ENCODE measurements at places on chromosomes 5 and 9.

GRCh38 chr5:172699999-172700364 lies 58.9 kb downstream of the NEURL1B start:
- DNase-seq, result no peak

DNA sequence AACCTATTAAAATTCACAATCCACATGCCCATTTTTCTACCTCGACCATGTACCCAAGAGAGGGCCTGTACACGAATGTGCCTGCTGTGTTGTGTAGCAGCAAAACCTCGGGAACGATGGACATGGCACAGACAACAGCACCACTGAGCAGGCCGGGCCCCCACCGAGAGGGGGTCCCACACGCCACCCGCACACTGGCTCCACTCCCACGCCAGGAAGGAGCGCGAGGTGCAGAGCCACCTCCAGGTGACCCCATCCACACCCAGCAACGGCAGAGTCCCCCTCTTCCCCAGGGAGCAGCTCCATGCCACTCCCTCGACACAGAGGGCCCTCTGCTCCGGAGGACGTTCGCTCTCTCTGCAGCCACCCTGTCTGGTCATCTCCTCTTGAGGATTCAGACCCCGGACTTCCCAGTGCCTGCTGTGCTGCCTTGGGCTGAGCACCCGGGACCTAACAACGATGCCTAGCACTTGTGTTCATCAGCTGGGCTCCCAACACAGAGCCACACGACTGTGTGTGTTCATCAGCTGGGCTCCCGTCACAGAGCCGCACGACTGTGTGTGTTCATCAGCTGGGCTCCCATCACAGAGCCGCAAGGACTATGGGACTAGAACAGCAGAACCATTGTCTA lies 25.3 kb upstream of the ADAMTS2 start:
- DNase-seq, result no peak

DNA sequence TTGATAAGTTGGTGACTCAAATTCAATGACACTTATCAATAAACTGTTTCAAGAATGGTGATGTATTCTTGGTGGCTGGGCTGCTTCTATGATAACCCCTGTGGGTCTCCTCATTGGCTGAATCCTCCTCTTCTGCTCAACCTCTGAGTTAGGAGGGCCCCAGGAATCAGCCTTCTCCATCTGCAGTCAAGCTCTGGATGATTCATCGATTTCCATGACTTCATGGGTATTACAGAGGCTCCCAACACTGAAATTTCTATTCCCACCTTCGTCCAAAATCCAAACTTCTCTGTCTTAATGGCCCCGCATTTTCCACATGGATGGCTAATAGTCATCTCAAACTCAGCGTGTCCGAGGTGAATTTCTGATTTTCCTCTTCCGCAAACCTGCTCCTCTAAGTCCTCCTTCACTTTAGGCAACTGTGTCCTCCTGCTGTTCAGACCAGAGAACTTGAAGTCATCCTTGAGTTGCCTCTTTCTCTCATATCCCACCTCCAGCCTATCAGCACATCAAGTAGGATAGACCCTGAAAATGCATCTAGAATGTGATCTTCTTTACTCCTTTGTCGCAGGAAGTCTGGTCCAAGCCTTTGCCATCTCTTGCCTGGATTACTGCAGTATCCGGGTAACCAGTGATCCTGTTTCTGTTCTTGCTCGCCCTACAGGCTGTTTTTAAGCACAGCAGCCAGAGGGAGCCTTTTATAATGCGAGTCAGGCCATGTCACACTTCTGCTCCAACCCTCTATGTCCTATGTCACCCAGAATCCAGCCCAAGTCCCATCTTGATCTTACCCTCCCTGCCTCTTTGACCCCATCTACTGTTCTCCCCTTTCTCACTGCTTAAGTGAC lies 41.4 kb upstream of the IL7R start:
- DNase-seq, result peak; percentile 51

- DNase-seq, result no peak
Measured at GRCh38 chr9:133864011-133864410, 125.9 kb upstream of the SARDH start.

GRCh38 chr5:10581867-10582511 lies 18.1 kb downstream of the ANKRD33B start:
- DNase-seq, result no peak

DNA sequence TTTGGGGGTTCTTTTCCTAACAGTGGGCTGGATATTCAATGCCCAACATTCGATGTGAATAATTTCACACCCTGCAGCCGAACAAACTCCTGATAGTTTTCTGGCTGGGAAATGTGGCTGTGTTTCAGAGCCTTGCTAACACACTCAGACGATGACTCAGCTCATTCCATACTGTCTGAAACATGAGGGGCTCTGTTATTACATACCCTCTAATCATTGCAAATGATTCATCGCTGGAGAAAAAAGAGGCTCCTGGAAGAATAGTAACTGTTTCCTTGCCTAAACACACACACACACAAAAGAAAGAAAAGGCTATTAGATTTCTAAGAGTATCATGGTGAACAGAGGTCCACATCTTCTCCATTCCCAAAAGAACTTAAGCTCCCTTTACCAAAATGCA lies 75.8 kb downstream of the OXCT1 start:
- DNase-seq, result no peak

- no peak for DNase-seq
Measured at GRCh38 chr5:149679876-149680809, 50.0 kb upstream of the PPARGC1B start.

DNA sequence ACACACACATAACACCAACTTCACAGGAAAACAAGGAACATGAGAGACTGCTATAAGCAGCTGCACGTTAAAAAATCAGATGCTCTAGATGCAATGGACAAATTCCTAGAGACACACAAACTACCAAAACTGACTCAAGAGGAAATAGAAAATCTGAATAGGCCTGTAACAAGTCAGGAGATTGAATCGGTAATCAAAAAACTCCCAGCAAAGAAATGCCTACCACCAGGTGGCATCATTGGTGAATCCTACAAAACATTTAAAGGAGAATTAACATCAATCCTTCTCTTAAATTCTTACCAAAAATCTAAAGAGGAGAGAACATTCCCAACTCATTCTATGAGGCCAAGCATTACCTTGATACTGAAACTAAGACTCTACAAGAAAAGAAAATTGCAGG lies 54.9 kb downstream of the NDST1 start:
- peak; percentile 26 for DNase-seq

DNA sequence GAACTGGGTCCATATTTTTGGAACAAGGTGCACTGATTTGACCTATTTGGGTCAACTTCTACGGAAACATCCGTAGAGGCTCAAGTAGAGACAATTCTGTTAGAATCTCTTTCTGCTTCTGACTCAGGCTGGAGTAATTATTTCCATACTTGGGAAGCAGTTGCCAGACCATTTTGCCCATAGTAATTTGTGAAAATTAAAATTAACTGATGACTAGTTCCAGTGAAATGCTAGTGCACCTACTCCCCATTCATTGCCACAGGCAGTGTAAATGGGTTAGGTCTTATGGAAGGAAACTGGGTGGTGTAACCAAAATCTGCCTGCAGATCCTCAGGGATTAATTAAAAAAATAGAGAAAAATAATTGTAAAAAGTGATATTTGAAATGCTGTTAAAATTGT lies 201.1 kb downstream of the TENT4A start:
- DNase-seq, result no peak

DNA sequence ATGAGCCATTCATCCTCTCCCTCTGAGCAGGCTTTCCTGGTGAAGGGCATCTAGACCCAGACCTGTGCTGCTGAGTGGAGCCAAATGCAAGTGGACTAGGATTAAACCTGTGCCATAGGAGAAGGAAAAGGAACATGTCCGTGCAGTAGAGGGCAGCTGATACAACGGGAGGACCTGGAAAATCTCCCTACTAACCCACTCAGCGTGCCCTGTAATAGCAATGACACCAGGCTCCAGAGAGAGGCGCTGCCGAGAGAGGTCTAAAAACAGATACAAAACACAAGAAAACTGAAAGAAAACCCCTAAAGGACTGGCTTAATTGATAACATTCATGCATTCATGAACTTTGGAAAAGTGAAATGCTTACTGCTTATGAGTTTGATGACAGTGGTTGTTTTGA lies 60.8 kb downstream of the PFDN1 start:
- DNase-seq, result no peak

DNA sequence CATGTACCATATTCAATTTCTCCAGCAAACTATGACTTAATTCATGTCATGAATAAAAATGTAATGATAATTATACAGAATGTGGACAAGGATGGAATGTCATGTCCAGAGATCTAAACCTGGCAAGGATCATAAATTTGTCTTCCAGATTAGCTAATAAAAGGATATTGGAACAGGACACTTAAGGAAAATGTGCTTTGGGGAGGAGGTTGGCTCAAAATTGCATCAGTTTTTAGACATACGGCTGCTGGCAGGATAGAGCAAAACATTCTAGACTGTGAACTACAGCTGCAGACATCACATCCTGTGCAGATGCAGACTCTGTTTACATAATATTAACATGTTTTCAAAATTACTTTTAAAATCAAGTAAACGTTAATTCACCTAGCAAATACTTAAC lies 248.4 kb downstream of the TLR4 start:
- DNase-seq, result no peak

DNA sequence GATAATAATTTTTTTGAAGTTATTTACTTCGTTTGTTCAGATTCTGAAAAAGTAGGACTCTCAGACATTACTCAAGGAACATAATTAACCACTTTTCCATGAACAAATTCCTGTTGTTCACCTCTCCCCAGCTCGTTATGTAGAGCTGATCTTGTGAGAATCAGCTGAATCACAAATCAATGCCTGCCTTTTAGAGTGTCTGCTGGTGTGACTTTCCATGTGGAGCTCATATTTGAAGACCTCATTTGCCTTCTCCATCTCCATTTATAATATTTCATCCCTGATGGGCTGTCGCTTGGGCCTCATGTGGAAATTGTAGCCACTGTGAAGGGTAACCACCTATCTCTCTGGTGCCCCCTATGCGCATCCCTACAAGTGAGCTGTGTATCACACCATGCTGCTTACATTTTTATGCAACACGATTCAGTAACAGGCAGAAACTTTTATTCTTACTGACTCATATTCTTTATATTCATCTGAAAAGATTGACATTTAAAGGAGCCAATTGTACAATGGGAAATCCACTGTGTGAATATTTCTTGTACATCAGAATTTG lies 111.3 kb downstream of the STK32A start:
- DNase-seq, result no peak

DNA sequence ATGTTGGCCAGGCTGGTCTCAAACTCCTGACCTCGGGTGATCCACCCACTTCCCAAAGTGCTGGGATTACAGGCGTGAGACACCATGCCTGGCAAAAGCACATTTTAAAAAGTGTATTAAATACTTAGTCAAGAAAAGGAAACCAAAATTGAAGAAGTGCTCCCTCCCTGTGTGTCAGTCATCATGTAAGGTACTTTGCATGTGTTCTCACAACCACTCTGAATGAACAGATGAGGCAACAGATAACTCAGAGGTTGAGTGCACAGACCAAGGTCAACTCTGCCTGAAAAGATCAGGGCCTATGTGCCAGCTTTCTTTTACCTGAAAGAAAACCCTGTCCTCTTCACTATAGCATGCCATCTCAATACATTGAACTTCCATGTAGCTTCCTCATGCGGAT lies 289.7 kb downstream of the MRPS30 start:
- DNase-seq, result no peak

DNA sequence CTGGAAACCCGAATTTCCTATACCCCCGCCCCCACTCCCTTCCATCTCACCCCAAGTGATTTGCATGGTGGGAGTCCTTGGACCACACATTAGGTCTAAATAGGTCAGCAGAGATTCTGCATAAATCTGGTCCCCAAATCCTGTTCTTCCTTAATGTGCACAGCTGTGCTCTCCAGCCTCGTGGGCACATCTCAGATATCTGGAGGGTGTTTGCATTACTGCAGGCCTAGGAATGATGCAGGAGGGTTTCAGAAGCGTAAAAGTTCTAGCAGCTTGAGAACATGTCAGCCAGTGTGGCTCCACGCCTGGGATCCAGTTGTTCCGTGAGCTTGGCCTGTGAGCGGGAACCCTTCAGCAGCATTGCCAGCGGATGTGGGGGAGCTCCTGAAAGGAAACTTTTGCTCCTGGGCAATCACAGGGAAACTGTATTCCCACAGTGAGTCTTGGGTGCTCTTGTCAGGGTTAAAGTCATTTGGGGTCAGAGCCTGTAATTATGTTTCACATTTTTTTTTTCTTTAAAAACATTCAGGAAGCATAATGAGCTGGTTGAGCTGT lies 12.9 kb downstream of the ARHGAP26 start:
- DNase-seq, result no peak

- peak; percentile 21 for DNase-seq
Measured at GRCh38 chr9:75147638-75148037, 59.3 kb downstream of the OSTF1 start.

DNA sequence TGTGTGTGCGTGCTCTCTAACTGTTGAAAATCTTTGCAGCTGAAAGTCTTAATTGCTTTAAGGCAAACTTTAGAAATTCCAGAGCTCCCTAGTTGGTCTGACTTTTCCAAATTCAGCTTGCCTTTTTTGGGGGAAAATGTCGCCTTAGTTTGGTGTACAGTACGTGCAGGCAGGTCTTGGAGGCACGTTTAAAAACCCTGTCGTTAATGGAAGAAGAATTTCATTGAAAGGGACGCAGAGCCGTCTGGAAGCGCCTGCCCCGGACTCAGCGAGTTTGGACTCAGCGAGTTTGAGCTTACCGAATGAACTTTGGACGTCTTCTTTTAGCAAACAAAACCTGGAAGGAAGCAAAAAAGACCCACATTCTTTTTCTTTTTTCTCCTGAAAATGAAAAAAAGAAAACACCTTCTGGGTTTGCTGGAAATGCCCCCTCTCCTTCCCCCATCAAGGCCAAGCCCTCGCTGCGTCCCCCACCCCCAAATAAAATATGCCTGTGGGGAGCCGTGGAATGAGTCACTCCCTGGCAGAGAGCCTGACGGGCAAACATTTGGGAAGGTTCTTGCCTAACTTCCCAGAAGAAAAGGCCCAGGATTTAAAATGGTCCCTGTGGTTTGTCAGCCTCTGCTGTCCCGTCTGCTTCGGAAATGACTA lies 1.5 kb downstream of the NEK6 start:
- DNase-seq, result no peak

DNA sequence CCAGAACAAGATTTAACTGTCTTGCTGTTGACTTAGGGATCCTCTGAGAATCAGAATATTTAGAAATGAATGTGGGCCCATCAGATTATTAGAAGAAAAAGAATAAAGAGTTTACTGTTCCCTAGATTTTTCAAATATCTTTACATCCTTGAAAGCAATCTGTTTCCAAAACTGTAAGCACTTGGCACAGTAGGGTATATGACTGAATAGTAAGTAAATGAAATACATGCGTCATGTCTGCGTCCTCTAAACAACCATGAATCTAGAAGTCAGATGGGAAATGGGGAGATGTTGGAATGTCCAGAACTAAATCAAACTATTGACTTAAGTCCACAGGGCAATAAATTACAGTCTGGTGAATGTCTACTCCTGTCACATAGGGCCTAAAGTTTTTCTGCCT lies 26.1 kb downstream of the TTC23L start:
- no peak for DNase-seq

- DNase-seq, result no peak
Measured at GRCh38 chr5:57831932-57832331, 349.3 kb upstream of the ACTBL2 start.

DNA sequence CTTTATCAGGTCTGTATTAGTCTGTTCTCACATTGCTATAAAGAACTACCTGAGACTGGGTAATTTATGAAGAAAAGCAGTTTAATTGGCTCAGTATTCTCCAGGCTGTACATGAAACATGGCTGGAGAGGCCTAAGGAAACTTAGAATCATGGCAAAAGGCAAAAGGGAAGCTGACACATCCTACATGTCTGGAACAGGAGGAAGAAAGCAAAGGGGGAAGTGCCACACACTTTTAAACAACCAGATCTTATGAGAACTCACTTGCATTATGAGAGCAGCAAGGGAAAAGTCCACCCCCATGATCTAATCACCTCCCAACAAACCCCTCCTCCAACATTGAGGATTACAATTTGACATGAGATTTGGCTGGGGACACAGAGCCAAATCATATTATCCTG lies 132.1 kb downstream of the PCSK1 start:
- no peak for DNase-seq

All from CD4-positive, alpha-beta T cell treated with Interleukin-6 for 4 hours (primary cell).